HCT116 (cell line): ENCODE measurements at places on chromosomes 1 and 21.

- DNase-seq, result no peak
Measured at GRCh38 chr1:10901091-10901890, 104.8 kb upstream of the CASZ1 start.

DNA sequence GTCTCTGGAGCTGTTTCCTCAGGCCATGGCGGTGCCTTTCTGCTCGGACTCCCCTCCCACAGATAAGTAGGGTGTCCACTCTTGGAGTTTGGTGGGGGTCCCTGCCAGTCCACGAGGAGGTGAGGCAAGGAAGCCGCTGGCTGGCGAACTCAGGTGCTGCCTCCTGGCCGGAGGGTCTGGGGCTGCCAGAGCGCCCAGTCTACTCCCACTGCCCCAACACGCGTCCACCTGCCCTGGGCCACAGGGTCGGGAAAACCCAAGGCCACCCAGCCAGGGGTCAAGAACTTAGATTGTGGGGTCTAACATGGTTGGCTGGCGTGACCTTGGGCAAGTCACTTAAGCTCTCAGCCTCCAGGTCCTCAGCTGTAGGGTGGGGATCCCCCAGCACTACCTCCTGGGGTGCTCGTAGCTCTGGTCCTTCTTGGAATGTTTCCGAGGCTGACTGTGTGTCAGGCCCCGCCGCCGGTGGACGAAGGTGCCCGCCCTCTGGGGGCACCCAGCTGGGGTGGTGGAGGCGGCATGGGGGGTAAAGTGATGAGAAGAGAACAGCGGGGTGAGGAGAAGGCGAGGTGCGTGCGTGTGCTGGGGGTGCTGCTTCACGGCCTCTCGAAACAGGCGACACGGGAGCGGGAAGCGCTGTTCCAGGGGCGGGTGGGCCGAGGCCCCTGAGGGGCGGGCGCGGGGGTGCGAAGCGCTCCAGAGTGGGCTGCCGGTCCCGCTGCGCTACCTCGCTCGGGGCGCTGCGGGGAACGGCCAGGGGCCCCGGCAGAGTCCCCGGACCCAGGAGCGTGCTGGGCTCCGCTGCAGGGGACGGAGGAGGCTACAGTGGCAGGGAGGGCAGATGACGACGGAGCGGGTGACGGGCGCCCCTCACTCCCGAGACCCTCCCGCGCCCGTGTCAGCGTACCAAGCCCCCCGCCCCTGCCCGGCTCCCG, 1.2 kb downstream of the SH2D5 start:
- DNase-seq, result no peak

GRCh38 chr21:17699524-17700189, 87.0 kb upstream of the BTG3 start:
- DNase-seq, result no peak

DNA sequence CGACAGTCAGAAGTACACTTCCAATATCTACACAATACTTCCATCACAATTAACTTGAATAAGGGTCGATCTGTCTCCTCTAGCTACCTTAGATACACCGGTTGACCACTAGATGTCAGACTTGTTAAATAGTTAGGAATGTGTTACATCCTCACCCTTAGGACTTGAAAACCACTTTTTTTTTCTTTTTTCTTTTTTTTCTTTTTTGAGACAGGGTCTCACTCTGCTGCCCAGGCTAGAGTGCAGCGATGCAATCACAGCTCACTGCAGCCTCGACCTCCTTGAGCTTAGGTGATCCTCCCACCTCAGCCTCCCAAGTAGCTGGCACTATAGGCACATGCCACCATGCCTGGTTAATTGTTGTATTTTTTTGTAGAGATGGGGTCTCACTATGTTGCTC, 120.4 kb upstream of the GREM2 start:
- peak; percentile 12 for DNase-seq

DNA sequence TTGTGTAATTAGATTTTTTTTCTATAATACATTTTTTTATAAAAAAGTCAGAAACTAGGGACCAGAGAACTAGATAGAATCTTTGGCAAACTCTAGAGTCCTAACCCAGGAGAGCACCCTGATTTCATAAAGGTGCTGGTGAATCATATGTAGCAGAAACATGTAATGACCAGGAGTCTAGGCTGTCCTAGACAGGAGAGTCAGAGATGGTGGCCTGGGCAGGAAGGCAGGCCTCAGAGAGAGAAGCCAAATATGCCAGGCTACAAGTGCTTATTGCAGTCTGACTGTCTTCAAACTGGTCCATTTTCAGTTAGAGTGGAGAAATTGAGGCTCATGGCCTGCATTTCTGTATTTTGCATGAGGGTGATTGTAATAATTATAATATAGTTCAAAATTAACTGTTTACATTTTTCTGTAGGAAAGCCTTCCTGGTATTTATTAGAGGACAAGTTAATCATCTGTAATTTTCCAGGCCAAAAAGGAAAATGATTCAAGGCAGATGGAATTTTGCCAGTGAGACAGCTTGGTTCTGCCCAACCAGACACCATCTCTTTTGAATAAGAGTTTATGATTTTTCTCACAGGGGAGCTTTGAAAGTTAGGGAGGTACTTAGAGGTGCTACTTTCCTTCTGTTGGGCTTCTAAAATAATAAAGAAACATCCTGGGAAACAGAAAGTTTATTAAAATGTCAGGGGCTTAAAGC, 129.8 kb downstream of the S1PR1 start:
- no peak for DNase-seq

- no peak for DNase-seq
Measured at GRCh38 chr1:16175610-16176553, 20.0 kb upstream of the EPHA2 start.

GRCh38 chr1:215082532-215083382, at the start of gene KCNK2:
Gene KCNK2, plus strand, starts transcription at chr1:215082737. Its CDS starts 649 bp downstream, at chr1:215083386.
- DNase-seq, result no peak

- no peak for DNase-seq
Measured at GRCh38 chr1:233230011-233230410, 65.5 kb downstream of the PCNX2 start.

GRCh38 chr1:211292411-211292810, 33.2 kb downstream of the RCOR3 start:
- DNase-seq, result no peak

GRCh38 chr1:31588751-31589515, 12.6 kb downstream of the TINAGL1 start:
- no peak for DNase-seq

DNA sequence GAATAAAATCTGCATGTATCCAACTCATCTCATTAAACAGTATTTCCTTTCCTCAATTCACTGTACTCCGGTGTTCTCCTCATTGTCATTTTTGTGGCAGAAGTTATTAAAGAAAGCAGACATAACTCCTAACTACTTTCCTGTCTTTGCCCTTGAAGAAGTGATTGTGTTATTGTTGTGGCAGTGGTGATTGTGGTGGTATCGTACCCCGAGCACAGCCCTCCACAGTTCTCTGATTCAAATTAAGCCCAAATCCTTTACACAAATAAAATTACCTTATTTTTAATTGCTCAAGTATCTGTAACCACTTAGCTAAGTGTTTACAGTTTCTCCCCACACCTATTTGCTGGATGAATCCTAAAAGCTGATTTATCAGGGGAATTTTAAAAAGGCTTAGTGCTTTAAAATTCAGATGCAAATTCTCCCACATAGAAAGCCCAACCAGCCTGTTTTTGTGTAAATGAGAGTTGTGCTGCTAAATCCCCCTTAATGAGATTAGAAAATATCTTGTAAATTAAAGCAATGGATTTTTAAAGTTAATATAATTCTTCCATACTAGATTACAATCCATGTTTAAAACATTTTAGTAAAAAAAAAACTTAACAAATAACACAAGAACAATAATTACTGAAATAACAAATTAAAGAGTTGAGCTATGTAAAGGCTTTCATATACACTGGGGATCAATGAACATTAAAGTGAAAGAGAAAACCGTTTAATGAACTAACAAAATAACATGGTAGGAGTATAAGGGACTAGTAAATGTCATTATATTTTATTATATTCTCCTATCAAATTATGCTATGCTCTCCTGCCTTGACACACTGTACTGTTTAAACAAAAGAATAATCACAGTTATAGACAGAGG, 259.0 kb downstream of the NEGR1 start:
- DNase-seq, result no peak

- no peak for DNase-seq
Measured at GRCh38 chr1:220300442-220301121, 28.3 kb upstream of the RAB3GAP2 start.

- no peak for DNase-seq
Measured at GRCh38 chr1:11942280-11942679, 7.8 kb downstream of the PLOD1 start.

DNA sequence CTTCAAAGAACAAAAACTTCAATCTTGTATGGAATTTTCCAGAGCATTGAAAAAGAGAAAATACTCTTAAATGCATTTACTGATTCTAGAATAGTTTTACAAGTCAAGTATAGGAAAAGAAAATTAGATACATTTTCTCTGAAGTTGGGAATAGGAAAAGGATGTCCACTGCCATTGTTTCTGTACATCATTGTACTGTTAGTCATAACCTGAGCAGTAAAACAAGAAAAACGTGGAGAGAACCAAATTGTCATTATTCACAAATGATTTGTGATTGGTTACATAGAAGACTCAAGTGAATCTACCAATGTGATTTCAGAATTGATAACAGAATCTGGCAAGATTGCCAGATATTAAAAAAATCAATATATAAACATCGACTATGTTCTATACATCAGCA, 27.4 kb downstream of the PRKACB start:
- DNase-seq, result no peak

GRCh38 chr1:210376836-210377372, 48.2 kb downstream of the HHAT start:
- no peak for DNase-seq

DNA sequence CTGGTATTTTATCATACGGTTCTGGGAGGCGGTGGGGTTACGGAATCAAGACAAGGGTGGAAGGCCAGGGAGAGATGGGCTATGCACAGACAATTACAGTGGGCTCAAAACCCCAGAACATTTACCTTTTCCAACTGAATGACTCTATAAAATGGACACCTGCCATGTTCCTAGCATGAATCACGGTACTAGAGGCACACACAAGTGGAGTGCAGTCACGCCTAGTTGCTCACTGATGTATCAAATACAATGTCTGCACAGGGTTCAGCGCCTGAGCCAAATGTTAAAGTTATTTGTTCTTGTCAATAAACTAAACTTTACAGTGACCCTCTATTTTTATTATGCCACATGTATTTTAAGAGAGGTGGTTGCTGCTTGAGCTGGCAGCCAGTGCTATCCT, 121.4 kb downstream of the ATG4C start:
- no peak for DNase-seq
